Type B pancreatic cell (in vitro differentiated cells): ENCODE measurements at places on chromosomes 5 and 9. TPM values are rescaled to one million over a fixed set of nuclear protein-coding genes. Genes with fewer than 3 reads are reported as not detected.

The PCDHGA9 gene
- total RNA-seq = 0.97 and 2.2 TPM in 2 replicates

DNA sequence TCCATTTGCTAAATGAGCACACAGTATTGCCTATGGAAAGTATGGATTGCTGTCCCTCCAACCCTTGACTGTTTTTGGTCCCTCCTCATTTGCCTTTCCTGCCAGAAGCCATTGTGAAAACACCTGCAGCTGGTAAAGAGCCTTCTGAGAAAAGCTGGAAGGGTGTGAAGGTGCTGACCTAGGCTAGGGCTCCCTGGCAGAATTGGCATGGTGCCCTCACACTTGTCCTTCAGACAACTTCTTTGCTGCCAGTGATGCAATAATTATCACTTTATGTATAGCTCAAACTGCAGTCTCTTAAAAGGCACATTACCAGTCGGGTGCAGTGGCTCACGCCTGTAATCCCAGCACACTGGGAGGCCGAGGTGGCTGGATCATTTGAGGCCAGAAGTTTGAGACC is 4.2 kb downstream of the TXNDC15 start:
- peaks cover 26% of the 10 kb centered on the region for H3K4me1 ChIP-seq
- no peak overlapping the region for H3K4me3 ChIP-seq
- peaks cover 16% of the 10 kb centered on the region for H3K36me3 ChIP-seq
- DNase-seq = no peak
- no peak overlapping the region for H3K27ac ChIP-seq

GRCh38 chr9:131475956-131476776 is 26.6 kb upstream of the POMT1 start:
- no peak for DNase-seq
- no peak overlapping the region for H3K27ac ChIP-seq
- H3K36me3 ChIP-seq = peaks cover 26% of the 10 kb centered on the region
- H3K4me3 ChIP-seq = no peak overlapping the region

GRCh38 chr5:170642776-170643436 is 139.1 kb downstream of the KCNIP1 start:
- no peak overlapping the region for H3K27ac ChIP-seq
- H3K36me3 ChIP-seq = no peaks in the 10 kb centered on the region
- H3K4me1 ChIP-seq = peaks cover 5% of the 10 kb centered on the region
- H3K4me3 ChIP-seq = no peak overlapping the region
- no peak for DNase-seq
- peaks cover 31% of the 10 kb centered on the region for H3K27me3 ChIP-seq

GRCh38 chr5:68445257-68446069 is 229.9 kb downstream of the PIK3R1 start:
- H3K27ac ChIP-seq = no peak overlapping the region
- no peaks in the 10 kb centered on the region for H3K27me3 ChIP-seq
- no peak overlapping the region for H3K4me3 ChIP-seq
- no peaks in the 10 kb centered on the region for H3K36me3 ChIP-seq
- H3K4me1 ChIP-seq = peaks cover 32% of the 10 kb centered on the region

GRCh38 chr9:3976865-3977613 is 322.8 kb downstream of the GLIS3 start:
- peak overlapping the region; percentile 25 for H3K27ac ChIP-seq
- no peaks in the 10 kb centered on the region for H3K36me3 ChIP-seq
- no peak for DNase-seq
- H3K27me3 ChIP-seq = peaks cover 15% of the 10 kb centered on the region
- H3K4me3 ChIP-seq = peak overlapping the region; percentile 68

The OTULIN gene
- 24.4 and 31.1 TPM in 2 replicates for total RNA-seq

The ANXA1 gene
- 923 and 5,513 TPM in 2 replicates for total RNA-seq

The CSF1R gene
- total RNA-seq = 1.6 and 4.0 TPM in 2 replicates

DNA sequence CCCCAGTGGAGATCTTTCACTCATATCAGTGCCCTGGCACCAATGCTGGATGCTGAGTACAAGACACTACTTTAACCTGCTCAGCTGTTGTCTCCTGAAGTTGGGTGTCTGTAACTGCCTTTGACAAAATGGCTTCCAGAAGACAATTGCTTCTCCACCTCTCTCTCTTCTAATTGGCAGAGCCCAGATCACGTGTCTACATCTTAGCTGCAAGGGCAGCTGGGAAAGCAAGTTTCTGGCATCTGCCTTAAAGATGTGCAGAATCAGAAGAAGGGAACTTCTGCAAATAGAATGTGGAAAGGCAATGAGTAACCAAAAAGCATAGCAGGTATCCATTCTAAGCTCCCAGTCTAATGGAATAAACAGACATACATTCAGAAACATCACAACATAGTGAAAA is 81.1 kb downstream of the PDZD2 start:
- no peaks in the 10 kb centered on the region for H3K27me3 ChIP-seq
- H3K4me1 ChIP-seq = peaks cover 7% of the 10 kb centered on the region
- H3K27ac ChIP-seq = no peak overlapping the region
- no peaks in the 10 kb centered on the region for H3K36me3 ChIP-seq
- no peak overlapping the region for H3K4me3 ChIP-seq

- no peak overlapping the region for H3K27ac ChIP-seq
- no peaks in the 10 kb centered on the region for H3K27me3 ChIP-seq
- no peaks in the 10 kb centered on the region for H3K4me1 ChIP-seq
- no peaks in the 10 kb centered on the region for H3K36me3 ChIP-seq
- H3K4me3 ChIP-seq = no peak overlapping the region
Observed at GRCh38 chr5:86038566-86038965, 579.2 kb upstream of the COX7C start.

- no peak overlapping the region for H3K27ac ChIP-seq
- peaks cover 2% of the 10 kb centered on the region for H3K27me3 ChIP-seq
- peaks cover 33% of the 10 kb centered on the region for H3K4me1 ChIP-seq
- no peak for DNase-seq
- H3K36me3 ChIP-seq = no peaks in the 10 kb centered on the region
- H3K4me3 ChIP-seq = no peak overlapping the region
Observed at GRCh38 chr9:127128341-127129072, 6.1 kb upstream of the ANGPTL2 start.

The ELAVL2 gene
- total RNA-seq = 4.5 and 11.6 TPM in 2 replicates

The FGF10 gene
- total RNA-seq = 1.5 and 9.8 TPM in 2 replicates

DNA sequence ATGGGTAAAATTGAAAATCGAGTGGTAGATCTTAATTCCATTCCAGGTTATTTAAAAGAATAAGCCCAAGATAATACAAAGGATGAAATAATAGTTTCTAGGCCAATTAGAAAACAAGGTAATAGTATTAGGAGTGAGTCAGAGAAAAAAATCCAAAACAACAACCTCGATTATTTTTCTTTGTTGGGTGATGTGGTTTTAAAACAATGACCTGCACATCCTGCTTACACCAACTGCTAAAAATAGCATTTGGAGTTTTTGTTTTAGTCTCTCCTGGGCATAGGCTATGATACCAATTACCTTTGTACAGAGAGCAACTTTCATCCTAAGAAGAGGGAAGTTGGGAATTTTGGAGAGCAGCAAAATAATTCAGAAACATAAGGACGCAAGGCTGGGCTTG is 101.7 kb upstream of the MYO10 start:
- H3K4me1 ChIP-seq = peaks cover 8% of the 10 kb centered on the region
- DNase-seq = no peak
- no peak overlapping the region for H3K4me3 ChIP-seq
- H3K27ac ChIP-seq = no peak overlapping the region

The TNFSF15 gene
- 3.3 and 7.3 TPM in 2 replicates for total RNA-seq

The EXOSC3 gene
- total RNA-seq = 33.9 and 61.9 TPM in 2 replicates

DNA sequence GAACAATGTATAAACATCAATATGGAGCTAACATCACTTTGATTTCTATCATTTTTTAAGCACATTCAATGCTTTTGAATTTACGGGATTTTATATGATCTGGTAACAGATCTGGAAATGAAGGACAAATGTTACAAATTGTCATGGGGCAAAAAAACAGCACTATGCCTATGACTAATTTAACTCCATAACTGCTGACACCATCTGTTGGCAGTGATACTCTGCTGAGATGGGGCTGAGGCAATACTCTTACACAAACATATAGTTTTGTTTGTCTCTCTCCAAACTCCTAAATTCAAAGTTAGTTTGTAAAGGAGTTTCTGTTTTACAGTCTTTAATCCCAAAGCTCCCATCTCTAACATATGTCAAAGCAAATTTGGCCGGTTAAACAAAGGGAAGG is 132.5 kb upstream of the FER start:
- no peak overlapping the region for H3K27ac ChIP-seq
- no peak for DNase-seq
- peaks cover 3% of the 10 kb centered on the region for H3K27me3 ChIP-seq
- no peaks in the 10 kb centered on the region for H3K4me1 ChIP-seq
- H3K4me3 ChIP-seq = no peak overlapping the region

GRCh38 chr5:66551945-66552344 is 44.2 kb upstream of the MAST4 start:
- no peak overlapping the region for H3K27ac ChIP-seq
- DNase-seq = no peak
- H3K4me1 ChIP-seq = no peaks in the 10 kb centered on the region
- H3K27me3 ChIP-seq = peaks cover 7% of the 10 kb centered on the region

The PCDHGA7 gene
- 0.31 and 0.40 TPM in 2 replicates for total RNA-seq

The EXOSC2 gene
- 38.9 and 57.2 TPM in 2 replicates for total RNA-seq

DNA sequence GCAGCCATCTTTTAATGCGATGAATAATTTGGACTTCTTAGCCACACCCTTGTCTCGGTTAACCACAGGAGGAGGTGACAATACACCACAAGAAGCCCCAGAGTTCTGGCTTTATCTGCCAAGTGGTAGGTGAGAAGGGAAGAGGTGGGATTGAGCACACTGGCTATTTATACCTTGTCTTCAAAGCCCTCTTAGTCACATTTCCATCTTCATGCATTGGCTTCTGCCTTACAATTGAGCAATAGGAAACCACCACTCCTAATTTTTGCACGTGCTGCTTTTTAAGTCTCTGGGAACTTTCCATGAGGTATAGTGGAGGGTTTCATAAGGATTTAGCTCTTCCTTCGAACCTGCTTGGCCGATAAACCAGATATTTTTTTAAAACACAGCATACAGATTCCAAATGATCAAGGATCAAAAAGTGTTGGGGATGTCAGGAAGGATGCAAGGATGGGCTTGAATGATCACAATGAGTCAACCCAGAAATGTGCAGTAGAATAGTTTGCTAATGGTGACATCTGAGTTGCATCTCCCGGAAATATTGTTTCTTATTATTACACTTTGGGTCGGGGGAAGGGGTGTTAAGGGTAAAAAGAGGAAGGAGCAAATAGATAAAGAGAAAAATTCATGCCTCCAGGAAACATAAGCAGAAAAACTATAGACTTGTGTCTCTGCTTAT is 25.5 kb downstream of the PLAC8L1 start:
- H3K36me3 ChIP-seq = no peaks in the 10 kb centered on the region
- H3K4me1 ChIP-seq = peaks cover 10% of the 10 kb centered on the region
- DNase-seq = no peak
- no peaks in the 10 kb centered on the region for H3K27me3 ChIP-seq

- DNase-seq = no peak
- no peaks in the 10 kb centered on the region for H3K4me1 ChIP-seq
- no peaks in the 10 kb centered on the region for H3K27me3 ChIP-seq
- no peaks in the 10 kb centered on the region for H3K36me3 ChIP-seq
Observed at GRCh38 chr5:83306572-83307241, 164.8 kb upstream of the VCAN start.

GRCh38 chr9:16180546-16180945 is 627.7 kb downstream of the CCDC171 start:
- DNase-seq = no peak
- H3K27ac ChIP-seq = no peak overlapping the region
- no peaks in the 10 kb centered on the region for H3K36me3 ChIP-seq
- H3K27me3 ChIP-seq = no peaks in the 10 kb centered on the region

DNA sequence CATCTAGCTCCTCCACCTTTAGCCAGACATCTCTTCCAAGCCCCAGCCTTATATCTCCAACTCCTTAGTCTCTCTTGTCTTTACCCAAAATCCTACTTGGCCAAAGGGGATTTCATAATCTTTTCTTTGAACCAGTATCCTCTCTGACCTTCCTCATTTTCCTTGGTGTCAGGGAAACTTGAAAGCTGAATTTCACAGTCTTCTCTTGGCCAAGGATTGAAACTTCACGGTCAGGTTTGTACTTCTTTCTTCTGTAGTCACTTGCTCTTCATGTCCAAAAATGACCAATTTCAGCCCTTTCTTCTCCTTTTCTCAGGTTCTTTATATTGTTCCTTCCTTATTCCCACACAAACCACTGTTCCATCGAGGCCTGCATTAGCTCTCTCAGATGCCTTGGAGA is 473.7 kb upstream of the KLF4 start:
- H3K27me3 ChIP-seq = peaks cover 17% of the 10 kb centered on the region
- DNase-seq = no peak
- H3K4me1 ChIP-seq = peaks cover 4% of the 10 kb centered on the region
- no peak overlapping the region for H3K4me3 ChIP-seq
- no peaks in the 10 kb centered on the region for H3K36me3 ChIP-seq

The RAD23B gene
- 134 and 186 TPM in 2 replicates for total RNA-seq

The INSYN2B gene
- total RNA-seq = 1.5 TPM in 1 of 2 replicates, not detected in the other

The WDR38 gene
- total RNA-seq = 0.75 TPM in 1 of 2 replicates, not detected in the other

DNA sequence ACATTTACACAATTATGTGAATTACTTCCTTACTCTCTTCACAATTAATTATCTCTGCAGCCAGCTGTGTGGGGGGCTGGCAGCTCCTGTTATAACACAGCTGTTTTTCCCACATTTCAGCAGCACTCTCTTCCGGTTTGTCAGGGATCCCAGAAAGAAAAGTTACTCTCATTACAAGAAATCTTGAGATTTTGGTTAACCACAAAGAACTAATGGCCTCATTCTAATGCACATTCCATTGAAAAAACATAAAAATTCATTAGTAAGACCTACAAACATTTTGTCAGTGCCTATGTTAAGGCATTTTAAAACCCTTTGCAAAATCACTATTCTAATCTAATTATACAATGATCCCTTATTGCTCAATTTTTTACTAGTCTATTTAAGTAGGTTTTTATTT is 64.1 kb downstream of the PDE4D start:
- H3K36me3 ChIP-seq = no peaks in the 10 kb centered on the region
- peaks cover 11% of the 10 kb centered on the region for H3K27me3 ChIP-seq
- H3K4me3 ChIP-seq = no peak overlapping the region
- H3K27ac ChIP-seq = no peak overlapping the region
- peaks cover 9% of the 10 kb centered on the region for H3K4me1 ChIP-seq

GRCh38 chr5:169826618-169827017 is 153.7 kb downstream of the INSYN2B start:
- H3K4me3 ChIP-seq = no peak overlapping the region
- H3K27ac ChIP-seq = no peak overlapping the region
- no peaks in the 10 kb centered on the region for H3K36me3 ChIP-seq
- H3K27me3 ChIP-seq = peaks cover 35% of the 10 kb centered on the region

DNA sequence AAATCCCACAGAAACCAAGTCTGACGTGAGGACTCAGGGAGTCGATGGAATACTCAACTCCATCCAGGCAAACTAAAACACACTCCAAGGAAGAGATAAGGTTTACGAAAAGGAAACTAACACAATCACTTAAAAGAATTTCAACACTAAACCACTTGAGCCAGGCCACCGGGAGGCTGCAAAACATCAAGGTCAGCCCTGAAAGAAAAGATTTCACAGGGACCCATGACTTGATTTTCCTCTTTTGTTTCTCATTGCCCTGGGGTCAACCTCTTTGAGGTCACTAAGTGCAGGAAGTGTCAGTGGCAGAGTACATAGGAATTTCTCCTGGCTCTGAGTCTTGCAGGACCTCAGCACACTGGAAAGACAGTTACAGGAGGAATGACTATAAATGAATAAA is 77.8 kb upstream of the TARS1 start:
- H3K4me3 ChIP-seq = peak overlapping the region; percentile 6
- H3K27me3 ChIP-seq = no peaks in the 10 kb centered on the region
- peaks cover 9% of the 10 kb centered on the region for H3K36me3 ChIP-seq
- DNase-seq = no peak

- DNase-seq = no peak
- H3K27me3 ChIP-seq = no peaks in the 10 kb centered on the region
- H3K27ac ChIP-seq = no peak overlapping the region
- H3K36me3 ChIP-seq = no peaks in the 10 kb centered on the region
- no peak overlapping the region for H3K4me3 ChIP-seq
Observed at GRCh38 chr9:9142001-9142400, 1342.4 kb upstream of the DMAC1 start.

The OLFM1 gene
- total RNA-seq = 8.0 and 9.7 TPM in 2 replicates

The CCDC180 gene
- total RNA-seq = 2.2 and 7.0 TPM in 2 replicates

- H3K36me3 ChIP-seq = no peaks in the 10 kb centered on the region
- no peak overlapping the region for H3K4me3 ChIP-seq
- H3K4me1 ChIP-seq = peaks cover 5% of the 10 kb centered on the region
- H3K27me3 ChIP-seq = peaks cover 3% of the 10 kb centered on the region
Observed at GRCh38 chr5:107011605-107012004, 659.1 kb downstream of the EFNA5 start.
